Activated gamma-delta T cell treated with Interleukin-2 at 50 U/mL for 16 hours (primary cell): ENCODE measurements at places on chromosomes 1 and 21.
A peak's percentile ranks its signal among the peaks of the same experiment; 100 is the strongest.

GRCh38 chr1:236980673-236981072 is 23.6 kb downstream of the MT1HL1 start:
- no peak for DNase-seq

DNA sequence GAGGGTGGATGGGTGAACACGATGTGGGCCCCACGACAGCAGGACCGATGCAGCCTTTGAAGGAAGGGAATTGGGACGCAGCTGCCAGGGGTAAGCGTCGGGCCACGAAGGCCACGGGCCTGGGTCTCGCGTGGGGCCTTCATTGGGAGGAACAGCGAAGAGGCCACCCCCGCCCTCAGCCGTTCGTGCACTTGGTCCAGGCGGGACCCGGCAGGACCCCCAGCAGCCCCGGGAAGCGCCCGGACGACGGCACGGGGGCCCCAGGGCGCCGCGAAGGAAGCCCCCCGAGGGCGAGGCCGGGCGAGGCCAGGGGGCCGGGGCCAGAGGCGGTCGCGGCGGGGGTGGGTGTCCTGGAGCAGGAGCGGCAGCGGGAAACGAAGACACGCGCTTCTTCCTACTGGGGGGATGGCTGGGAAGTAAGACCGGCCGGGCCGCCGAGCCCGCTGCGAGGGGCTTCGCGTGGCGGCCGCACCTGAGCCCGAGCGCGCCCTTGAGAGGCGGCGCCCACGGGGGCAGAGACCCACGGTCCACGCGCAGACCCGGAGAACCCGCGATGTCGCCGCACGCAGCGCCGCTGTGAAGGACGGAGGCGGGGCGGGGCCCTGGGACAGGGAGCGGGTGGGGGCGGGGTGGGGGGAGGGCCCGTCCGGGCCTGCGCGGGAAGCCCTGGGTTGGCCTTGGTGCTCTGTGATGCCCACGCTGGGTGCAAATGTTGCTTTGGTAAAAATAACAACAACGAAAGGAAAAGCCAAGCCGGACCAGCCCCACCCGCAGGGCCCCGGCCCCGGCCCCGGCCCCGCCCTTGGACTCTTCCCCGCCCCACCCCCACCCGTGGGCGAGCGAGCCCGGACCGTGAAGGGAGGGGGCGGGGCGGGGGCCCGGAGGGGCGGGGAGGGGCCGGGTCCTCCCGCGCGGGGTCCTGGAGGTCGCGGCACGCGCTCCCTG is 56.0 kb upstream of the ADARB1 start:
- no peak for DNase-seq

GRCh38 chr1:86207323-86207722 is 50.8 kb upstream of the COL24A1 start:
- DNase-seq = no peak

GRCh38 chr1:37255868-37256267 is 218.5 kb upstream of the ZC3H12A start:
- no peak for DNase-seq

GRCh38 chr1:19209439-19209989 is 552 bp downstream of the UBR4 start:
- DNase-seq = no peak

GRCh38 chr1:48105165-48105564 is 108.0 kb upstream of the TRABD2B start:
- no peak for DNase-seq

DNA sequence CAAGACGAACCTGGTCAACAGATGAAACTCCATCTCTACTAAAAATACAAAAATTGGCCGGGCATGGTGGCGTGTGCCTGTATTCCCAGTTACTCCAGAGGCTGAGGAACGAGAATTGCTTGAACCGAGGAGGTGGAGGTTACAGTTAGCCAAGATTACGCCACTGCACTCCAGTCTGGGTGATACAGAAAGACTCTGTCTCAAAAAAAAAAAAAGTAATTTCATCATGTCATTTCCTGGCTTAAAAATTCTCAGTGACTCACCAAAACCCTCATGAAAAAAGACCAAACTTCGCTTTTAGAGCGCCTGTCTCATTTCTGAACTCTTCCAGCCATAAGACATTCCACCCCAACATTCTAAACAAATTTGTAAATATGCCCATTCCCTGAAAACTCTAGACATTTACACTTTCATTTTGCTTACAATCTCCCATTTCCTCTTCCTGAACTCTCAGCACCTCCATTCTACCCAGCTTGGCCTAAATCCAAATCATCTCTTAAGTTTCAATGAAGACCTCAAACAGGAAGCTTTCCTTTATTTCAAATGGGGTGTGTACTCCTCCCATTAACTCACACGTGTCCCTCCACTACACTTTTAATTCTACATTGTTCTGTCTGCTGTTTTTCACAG is 50.5 kb upstream of the PRRC2C start:
- no peak for DNase-seq

GRCh38 chr1:68347415-68347814 is 102.3 kb downstream of the RPE65 start:
- DNase-seq = no peak

DNA sequence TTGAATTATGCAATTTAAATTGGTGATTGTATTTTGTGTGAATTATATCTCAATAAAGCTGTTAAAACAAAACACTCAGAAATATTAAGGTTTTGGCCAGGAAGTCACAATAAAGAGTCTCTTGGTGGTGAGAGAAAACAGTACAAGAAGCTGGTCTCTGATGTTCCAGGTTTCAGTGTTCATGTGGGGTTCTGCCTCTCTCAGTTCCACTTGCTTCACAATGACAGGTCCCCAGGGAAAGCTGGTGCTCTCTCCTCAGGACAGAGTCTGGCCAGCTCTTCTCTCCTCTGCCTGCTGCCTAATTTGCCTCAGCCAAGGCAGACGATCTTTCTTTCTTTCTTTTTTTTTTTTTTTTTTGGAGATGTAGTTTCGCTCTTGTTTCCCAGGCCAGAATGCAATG is 342.9 kb upstream of the PLXNA2 start:
- no peak for DNase-seq

DNA sequence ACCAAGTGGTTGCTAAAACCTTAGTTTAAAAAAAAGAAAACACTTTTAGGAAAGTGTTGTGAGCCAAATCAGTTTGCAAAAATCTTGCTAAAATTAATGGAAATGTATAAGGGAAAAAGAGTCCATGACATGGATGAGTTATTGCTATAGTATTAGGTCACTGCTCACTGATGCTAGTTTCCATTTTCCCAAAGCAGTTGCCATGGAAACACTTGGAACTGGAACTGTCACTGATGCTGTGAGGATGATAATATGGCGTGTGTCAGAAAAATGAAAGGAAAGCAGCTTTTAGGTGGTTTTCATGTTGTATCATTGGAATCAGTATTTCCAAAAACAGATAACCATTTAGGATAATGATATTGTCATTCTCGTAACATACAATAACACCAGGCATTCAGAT is 104.4 kb downstream of the PHTF1 start:
- DNase-seq = no peak

- no peak for DNase-seq
These were observed 109.5 kb downstream of the PSMG1 start for GRCh38 chr21:39073717-39074116.

- DNase-seq = peak; percentile 62
These were observed 501 bp downstream of the FBXO6 start for GRCh38 chr1:11664336-11665065.

- DNase-seq = no peak
These were observed 31.9 kb downstream of the KIF14 start for GRCh38 chr1:200588698-200589097.

GRCh38 chr1:229107972-229108371 is 162.9 kb upstream of the RAB4A start:
- DNase-seq = no peak

- DNase-seq = no peak
These were observed 90.0 kb downstream of the STUM start for GRCh38 chr1:226638608-226639007.

GRCh38 chr1:184387476-184388318 is 868 bp downstream of the C1orf21 start:
- peak; percentile 68 for DNase-seq

- no peak for DNase-seq
These were observed 11.8 kb upstream of the IPP start for GRCh38 chr1:45762291-45762690.

- no peak for DNase-seq
These were observed 20.7 kb downstream of the GPR157 start for GRCh38 chr1:9108056-9108665.

GRCh38 chr1:224565611-224566406 is 50.3 kb upstream of the CNIH3 start:
- no peak for DNase-seq

DNA sequence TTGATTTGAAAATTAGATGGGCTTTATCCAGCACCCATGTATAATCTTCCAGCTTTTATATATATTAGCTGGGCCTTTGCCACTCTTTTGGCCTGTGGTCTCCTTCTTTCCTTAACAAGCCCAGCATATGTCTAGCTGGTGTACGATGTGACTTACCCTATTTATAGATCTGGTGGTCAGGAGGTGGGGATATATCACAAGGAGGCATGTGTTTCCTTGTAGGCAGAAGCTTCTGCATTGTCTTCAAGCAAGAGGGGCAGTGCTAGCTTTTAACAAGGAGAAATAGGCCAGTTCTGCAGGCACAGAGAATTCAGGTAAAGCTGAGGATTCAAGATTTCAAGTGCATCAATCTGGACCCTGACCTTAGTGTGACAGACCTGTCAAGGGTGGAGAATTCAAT is 38.0 kb upstream of the DNASE2B start:
- no peak for DNase-seq

GRCh38 chr1:23531562-23532094 is 595 bp upstream of the E2F2 start:
- DNase-seq = no peak

DNA sequence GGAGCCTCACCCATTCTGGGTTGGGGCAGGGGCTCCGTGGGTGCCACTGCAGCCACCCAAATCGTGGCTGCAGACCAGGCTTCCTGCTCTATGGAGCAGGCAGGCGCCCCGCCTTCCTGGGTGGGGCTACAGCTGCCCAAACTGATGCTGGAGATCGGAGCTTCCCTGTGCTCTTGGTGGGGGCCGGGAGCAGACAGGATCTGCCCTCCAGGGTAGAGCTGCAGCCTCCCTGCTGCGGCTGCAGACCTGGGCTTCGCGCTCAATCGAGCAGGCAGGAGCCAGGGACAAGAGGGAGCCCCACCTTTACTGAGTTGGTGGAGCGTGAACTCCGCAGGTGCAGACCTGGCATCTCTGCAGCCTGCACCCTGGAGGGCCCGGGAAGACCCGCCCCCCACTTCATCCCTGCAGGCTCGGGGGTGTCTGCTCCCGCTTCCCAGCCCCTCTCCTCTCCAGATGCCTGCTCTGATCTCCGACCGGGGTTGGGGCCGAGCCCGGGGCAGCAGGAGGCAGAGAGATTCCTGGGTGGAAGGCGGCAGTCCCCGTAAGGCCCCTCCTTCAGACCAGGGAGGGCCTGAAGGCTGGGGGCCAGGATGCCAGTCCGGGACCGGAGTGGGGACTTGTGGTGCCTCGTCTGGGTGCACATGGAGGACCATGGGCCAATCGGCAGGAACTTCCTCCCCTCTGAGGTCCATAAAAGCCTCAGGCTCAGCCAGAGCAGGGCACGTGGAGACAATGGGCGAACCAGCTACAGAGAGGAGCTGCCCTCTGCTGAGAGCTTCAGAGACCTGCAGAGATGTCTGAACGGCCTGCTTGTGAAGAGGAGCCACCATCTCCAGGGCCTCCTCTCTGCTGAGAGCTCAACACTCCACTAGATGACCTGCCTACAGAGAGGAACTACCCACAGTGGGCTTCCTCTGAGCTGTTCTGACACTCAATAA is 359.3 kb downstream of the SMYD3 start:
- no peak for DNase-seq

DNA sequence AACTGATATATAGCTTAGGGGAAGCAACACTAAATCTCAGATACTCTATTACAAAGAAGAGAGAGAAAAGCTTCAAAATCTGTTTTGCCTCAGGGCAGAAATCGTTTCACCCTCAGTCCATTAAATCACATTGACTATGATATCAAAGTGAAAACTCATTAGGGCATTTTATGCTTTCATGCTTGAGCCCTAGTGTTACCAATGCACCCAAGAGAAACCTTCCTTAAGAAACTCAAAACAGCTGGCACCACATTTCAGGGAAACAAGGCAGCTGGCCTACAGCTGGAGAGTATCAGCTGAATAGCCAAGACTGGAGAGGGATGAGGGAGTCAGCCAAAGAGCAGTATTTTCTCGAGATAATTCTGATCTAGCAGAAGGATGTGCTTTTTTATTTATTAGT is 14.9 kb downstream of the COLGALT2 start:
- DNase-seq = no peak

DNA sequence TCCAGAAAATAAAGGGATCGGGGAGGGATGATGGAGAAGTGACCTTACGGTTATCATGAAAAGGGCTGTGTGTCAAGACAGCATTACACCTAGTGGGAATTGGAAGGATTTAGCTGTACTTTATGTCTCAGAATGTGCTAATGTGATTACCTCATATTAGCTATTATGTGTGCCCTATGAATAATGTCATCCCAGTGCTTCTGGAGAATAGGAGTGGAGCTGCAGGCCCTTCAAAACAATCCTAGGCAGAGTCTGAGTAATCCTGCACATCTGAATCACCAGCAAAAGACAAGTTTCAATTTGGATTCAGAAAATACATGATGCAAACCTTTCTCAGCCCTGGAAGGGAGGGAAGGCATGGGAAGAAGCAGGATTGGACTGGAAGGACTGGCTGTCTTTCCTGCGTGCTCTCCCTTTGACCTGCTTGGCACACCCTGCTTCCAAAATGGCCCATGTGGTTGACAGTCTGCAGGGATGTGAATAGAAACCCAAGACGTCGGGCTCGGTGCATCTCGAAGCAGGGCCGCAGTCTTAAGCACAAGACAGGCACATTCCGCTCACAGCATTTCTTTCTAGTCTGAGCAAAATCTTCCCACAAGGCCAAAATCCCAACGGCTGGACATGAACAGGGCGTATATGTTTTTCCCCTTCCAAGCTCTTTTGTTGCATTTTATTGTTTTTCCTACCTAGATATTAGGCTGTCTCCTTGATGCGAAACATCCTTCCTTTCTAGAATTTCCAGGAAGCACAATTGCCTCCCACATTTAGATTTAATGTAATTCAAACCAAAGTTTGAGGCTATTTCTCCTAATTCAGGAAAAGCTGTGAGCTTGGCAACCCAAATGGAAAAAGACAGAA is 54.3 kb upstream of the TARBP1 start:
- DNase-seq = no peak

DNA sequence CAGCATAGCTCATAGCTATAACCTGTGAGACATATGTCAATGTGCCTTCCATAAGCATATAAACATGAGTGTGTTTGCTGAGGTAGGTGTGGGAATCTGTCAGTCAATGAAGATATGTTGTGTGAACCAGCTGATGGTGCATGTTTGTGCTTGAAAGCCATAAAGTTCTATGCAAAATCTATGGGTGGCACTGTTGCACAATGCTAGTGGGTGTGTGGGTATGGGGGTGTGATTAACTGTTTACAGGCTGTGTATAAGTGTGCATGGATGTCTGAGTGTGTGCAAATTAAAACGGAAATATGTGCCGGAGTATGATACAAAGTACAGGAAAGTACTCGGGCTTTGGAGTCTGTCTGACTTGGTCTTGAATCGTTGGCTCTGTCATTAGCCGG is 1.0 kb upstream of the ATP2B4 start:
- peak; percentile 69 for DNase-seq

GRCh38 chr1:39729030-39729429 is 9.7 kb upstream of the PPIE start:
- no peak for DNase-seq

GRCh38 chr1:116417678-116418077 is 44.6 kb downstream of the ATP1A1 start:
- no peak for DNase-seq

- peak; percentile 45 for DNase-seq
These were observed 2.7 kb upstream of the KCNJ9 start for GRCh38 chr1:160078512-160079195.

GRCh38 chr1:205588636-205589035 is 43.2 kb downstream of the ELK4 start:
- no peak for DNase-seq
